ENCODE measurements at places on chromosomes 5 and 9.
A peak's percentile ranks its signal among the peaks of the same experiment; 100 is the strongest.

DNA sequence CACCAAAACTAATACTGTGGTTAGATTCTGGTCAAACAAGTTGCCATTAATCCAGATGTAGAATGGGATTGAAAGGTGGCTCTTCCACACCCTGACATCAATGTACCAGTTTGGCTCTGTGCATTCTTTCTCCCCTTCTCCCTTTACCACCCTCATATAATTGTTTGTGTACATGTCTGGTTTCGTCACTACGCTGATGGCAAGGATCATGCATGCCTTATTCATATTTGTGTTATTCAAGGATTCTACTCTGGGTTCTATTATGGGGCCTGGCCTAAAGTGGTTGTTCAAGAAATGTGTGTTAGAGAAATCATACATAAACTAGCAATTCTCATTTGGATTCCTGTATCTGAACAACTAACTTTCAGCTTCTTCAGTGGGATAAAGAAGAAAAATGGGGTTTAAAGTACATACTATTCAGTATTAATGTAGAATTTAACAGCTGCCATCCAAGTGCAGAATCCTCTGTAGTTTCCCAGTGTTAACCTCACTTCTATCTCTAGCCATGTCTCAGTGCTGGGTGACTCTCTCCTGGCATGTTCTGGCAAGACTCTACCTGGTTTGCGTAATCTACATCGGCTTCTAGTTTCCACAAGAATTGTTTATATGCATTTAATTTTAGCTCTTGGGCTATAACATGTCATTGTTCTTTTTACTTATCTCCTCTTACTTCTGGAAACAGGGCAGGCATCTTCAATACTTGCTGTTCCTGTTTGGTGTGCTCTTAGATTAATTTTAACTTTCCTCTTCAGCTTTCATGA lies 27.9 kb upstream of the CDKN2B start:
- no peak for DNase-seq

DNA sequence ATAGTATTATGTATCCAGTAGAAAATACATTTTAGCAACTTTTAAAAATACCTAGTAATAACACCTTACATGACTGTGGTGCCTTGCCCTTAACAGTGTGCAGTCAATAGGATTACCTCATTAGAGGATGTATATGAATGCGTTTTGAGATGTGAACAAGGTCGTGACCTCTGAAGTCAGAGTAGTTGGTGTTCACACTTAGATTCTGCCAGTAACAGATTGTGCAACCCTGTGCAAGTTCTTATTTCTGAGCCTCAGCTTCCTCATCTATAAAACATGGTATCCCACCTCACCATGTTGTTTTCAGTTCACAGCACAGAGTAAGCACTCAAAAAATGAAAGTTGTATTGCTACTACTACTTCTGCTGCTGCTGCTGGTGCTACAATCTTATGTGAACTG lies 347.3 kb downstream of the KDM4C start:
- peak; percentile 24 for DNase-seq

GRCh38 chr9:123536455-123536868 lies 180.5 kb downstream of the CRB2 start:
- DNase-seq = no peak

DNA sequence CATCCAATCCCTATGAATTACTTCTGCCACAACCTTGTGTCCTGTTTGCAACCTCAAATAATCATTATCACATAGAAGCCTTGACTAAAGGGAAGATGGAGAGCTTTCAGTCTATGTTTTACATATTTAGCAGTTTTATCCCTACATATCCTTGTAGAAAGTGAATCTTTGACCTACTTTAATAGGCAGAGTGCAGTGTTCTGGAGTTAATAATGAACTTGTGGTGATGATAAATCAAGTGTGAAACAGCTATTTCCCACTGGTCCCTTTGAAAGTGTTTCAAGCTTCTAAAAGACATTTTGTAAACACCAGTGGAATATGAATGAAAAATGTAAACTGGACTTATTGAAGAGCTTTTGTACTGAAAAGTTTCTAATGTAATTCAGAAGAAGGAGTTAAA lies 406.7 kb downstream of the GABRG2 start:
- no peak for DNase-seq

DNA sequence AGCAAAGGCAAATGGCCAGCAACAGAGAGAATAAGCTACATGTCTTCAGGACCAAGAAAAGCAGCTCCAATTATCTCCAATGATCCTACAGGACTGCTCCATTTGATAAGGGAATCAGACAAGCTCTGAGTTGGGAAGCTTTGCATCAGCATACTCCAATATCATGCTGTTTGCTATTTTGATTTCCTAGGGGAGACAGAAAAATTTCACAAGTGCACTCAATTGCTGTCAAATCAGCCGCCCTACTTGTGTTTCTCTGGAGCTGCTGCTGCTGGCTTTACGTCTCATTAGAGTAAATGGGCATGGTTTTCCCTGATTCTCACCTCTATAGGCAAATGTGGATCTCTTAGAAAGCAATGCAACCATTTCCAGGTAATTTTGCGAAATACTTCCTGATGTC lies 201.7 kb downstream of the PRELID2 start:
- DNase-seq = no peak

DNA sequence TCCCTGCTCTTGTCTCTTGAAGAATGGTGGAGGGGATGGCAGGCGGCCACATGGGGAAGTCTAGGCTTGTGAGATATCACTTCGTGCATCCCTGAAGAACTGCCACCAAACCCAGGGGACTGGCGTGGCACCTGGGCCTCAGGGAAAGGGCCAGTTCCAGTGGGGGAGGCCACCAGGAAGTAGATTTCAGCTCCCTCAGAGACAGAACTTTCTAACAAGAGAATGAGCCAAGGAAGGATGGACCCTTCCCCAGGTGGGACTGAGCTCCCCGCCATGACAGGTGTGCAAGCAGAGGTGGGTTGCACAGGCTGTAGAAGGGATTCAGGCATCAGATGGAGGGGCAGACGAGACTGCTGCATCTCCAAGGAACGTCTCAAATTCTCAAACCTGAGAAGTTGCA lies 193.9 kb downstream of the GABBR2 start:
- no peak for DNase-seq

DNA sequence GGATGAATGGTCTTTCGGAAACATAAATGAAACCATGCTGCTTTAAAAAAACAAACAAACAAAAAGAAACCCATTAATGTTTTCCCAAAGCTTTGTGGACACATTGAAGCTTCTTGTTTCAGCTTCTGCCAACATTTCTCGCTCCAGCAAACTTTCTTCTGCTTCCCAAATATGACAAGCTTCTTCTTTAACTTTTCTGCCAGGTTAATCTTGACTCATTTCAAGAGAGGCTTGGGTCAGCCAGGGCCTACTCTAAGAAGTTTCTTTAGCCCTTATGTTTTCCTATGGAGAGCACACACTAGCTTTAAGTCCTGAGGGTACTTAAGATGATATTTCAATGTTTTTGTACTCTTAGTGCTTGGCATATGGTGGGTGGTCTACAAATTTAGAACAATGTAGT lies 6.1 kb downstream of the ANXA1 start:
- DNase-seq = no peak

All from hematopoietic multipotent progenitor cell treated with erythropoietin and hydrocortisone succinate and interleukin-3 and kit ligand, for 4 days (in vitro differentiated cells).